ENCODE measurements at places on chromosomes 7 and 10. TPM values are rescaled to one million over a fixed set of nuclear protein-coding genes. Genes with fewer than 3 reads are reported as not detected.

DNA sequence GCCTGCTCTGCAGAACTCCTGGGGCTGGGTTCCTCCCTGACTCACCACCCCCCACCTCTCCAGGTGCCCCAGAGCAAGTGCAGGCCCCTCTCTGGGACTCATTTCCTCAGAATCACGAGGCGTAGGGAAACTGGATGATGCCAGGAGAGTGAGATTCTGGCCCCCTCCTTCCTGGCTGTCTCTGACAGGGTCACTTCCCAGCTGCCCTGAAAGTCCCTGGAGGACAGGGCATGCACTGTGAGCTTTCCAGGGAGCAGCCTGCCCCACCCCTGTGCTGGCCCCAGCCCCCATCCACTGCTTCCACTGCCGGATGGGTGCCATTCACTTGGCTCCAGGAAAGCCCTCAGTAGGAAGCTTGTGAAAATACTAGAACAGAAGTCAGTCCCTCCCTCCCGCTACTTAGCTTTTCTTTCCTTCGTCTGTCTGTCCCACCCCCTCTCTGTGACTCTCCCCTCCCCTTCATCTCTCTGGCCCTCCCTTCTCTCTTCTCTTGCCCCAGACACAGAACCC lies 10.4 kb downstream of the TACR2 start:
- peak; percentile 20 for DNase-seq

- DNase-seq, result no peak
Measured at GRCh38 chr7:2643386-2644219, 11.8 kb downstream of the TTYH3 start.

DNA sequence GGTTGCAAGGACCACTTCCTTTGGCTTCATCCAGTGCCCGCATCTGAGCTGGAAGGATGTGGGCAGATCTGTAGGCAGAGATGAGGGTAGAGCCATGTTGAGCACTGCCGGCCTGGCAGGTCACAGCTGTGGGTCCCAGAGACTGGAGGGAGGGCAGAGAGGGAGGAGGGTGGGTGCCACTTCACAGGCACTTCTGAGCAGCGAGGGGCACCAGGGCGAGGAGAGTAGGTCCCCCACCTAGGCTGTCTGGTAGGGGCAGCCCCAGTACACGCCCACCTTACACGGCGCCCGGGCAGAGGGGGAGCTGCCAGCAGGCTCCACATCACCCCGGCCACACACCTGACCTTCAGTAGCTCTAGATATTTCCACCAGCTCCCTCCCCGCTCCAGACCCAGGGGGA lies 473.0 kb upstream of the FOXK1 start:
- DNase-seq, result no peak

DNA sequence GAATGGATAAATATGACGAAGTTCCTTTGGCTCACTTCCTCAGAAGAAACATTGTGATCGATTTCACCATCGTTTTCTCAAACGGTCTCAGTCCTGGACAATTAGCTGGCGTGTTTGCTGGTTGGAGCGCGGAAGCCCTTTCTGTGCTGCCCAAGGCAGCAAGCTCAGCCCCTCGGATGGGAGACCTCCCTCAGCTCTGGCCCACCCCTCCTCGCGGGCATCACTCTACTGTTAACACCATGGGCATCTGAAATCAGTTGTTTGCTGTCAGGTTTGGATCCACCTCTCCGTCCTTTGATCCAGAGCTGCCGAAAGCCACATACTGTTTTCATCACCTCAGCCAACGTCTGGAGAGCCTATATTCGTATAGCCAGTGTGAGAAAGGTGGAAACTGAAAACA lies 68.2 kb downstream of the C10orf143 start:
- DNase-seq, result no peak

GRCh38 chr10:14293526-14293925 lies 37.2 kb downstream of the FRMD4A start:
- no peak for DNase-seq

DNA sequence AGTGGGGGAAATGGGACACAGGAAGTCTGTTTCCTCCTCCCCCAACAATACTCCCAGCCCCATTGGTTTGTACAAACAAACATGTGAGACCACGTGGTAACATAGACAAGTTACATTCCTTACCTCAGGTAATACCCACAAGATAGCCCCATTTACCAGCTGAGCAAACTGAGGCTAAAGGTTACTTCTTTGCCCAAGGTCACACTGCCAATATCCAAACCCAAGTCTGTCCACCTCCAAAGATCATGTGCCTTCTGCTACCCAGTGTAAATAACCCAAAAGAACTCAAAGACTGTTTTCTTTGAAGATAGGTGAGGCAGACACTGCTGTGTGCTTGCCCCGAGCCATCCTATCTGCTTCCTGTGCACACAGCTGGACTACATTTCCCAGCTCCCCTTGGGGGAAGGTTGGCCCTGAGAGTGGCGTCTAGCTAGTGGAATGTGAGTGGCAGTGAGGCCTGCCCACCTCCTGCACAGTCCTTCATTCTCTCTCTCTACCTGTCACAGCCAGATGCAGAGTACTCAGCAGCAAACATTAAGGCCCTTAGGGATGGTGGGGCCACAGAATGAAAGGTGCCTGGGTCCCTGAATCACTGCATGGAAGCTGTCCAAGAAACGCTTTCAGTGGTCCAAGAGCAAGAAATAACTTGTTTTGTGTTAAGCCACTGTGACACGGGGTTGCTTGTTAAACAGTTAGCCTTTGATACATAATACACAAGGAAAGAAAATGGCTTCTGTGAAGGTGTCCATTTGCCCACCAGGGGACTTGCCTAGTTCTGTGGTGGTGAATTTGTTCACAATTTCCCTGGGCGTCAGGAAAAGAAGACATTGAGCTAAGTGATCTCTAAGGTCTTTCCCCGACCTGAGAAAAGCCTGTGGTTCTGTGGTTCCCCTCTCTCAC lies 257.7 kb upstream of the NFE2L3 start:
- no peak for DNase-seq

- DNase-seq, result peak; percentile 74
Measured at GRCh38 chr7:18590744-18591340, 95.3 kb downstream of the HDAC9 start.

DNA sequence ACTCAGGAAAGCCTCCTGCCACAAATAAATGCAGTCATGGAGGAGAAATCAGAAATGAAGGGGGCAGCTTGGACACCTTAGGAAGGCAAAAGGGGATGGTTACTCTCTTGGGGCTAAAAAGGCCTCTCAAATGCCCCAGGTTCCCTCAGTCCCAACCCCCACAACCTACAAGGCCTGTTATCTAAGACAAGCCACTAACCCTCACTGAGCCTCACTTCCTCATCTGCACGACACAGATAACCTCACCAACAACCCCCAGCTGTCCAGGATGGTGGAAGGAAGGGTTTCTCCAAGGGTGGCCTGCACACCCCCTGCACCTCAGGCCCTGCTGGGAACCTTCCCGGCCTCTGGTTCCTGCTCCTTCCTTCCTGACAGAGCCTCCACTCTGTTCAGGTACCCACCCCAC lies 29.2 kb downstream of the SORBS1 start:
- DNase-seq, result no peak

GRCh38 chr7:20417675-20418382 lies 87.1 kb downstream of the ITGB8 start:
- DNase-seq, result no peak

GRCh38 chr7:151472644-151473380 lies 32.9 kb upstream of the CRYGN start:
- DNase-seq, result peak; percentile 54

DNA sequence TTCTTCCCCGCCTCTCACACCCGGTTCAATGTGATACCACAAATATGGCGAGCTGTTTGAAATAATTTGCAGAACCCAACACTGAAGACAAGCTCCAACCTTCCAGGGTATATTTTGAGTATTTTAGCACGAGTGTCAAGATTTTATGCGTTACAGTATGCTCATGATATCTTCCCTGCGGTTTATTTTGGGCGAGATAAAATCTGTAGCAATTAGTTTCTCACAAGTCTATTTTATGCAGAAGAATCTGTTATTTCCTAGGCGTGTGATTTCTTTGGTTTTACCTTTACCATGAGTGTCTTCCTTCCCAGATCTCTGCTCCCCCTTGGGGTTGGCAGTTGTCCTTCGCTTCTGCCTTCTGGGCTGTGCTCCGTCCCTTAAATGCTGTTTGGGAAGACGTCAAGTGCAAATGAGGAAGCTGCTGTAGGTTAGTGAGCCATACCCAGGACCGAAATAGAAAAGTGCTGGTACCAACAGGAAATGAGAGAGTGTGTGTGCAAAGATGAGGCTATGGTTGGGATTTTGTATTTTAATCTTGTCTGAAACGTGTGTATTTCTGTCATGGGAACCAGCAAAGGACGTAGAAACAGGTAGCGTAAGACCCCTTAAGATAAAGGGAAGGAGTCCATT lies 299.8 kb downstream of the KLF6 start:
- no peak for DNase-seq

DNA sequence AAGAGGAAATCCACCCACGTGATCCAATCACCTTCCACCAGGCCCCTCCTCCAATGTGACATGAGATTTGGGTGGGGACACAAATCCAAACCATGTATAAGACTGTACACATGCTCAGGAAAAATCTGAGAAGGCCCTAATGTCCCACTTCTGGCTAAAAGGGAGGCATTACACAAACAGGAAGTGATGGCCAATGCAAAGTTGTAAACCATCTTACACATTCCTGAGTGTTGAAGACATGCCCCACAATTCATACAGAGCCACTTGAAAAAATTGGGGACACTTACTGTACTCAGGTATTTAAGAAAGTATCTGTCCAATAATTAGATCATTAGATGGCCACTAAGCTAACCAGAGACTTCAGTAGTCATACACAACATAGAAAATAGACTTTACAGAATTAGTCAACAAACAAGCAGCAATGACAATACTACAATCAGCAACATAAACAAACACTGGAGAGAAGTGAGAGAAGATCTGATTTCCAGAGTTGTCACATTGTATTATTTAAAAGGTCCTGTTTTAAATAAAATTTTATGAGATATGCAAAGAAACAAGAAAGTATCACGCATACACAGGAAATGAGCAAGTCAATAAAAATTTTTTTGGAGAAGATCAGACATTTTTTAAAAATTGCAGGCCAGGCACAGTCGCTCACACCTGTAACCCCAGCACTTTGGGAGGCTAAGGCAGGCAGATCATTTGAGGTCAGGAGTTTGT lies 143.3 kb downstream of the DGKI start:
- no peak for DNase-seq

- DNase-seq, result no peak
Measured at GRCh38 chr10:112615269-112615668, 168.3 kb downstream of the VTI1A start.

- DNase-seq, result no peak
Measured at GRCh38 chr10:76002262-76002854, 570.9 kb downstream of the LRMDA start.

DNA sequence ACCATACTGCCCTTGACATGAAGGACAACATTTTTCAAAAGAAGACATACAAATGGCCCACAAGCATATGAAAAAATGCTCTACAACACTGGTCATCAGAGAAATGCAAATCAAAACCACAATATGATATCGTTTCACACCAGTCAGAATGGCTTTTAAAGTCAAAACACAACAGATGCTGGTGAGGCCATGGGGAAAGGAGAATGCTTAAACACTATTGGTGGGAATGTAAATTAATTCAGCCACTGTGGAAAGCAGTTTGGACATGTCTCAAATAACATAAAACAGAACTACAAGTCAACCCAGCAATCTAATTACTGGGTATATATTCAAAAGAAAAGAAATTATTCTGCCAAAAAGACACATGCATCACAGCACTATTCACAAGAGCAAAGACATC lies 4.2 kb upstream of the NT5C3A start:
- DNase-seq, result no peak

DNA sequence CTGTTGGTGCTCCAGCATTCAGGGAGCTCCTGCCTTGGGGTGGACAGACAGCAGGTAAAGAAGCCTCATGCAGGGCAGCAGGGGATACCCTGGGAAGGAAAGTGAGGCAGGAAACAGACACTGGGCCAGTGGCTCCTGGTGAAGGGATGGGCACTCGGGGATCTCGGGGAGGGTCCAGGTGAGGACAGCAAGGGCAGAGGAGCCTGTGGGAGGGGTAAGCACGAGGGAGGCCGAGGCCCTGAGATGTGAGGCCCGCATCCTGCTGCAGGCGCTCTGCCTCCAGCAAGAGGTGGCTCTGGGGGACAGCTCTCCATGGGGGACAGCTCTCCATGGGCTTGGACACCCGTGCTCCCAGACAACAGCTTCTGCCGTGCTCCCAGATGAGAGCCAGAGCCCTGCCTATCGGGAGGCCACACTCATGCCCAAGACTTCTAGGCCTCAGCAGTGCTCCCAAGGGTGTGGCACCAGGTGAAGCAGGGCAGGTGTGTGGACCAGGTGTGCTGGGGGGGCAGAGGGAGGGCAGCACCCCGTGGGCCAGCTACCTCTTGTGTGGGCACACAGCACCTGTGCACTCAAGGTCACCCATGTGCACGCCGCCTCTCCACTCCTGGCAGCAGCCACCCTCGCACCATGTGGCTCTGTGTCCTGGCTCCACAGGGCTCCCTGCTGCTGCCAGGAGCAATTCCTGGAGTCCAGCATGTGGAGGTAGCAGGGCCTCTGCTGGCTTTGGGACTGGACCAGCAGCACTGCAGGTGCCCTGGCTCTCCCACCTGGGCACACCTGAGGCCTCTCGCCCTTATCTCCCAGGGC lies 93.6 kb upstream of the INSIG1 start:
- DNase-seq, result no peak

GRCh38 chr7:113199136-113199535 lies 80.8 kb upstream of the SMIM30 start:
- DNase-seq, result no peak

GRCh38 chr10:89695307-89695706 lies 6.1 kb upstream of the KIF20B start:
- DNase-seq, result no peak

DNA sequence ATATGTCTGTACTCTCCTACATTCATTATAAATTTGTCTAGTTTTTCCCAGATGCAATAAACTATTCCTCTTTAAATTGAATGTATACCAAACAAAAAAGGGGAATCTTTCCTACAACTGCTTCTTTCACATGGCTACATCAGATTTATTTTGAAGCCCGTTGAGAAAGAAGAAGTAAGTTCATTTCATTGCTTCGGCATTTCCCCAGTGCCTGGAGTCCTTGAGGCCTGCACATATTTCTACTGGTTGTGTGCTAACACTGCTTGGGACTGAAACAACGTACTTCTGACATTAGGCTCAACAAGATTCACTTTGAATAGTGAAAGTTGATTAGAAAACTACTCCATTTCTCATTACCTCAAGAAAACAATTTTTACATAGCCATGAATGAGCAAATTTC lies 201.7 kb downstream of the PHF14 start:
- DNase-seq, result no peak

GRCh38 chr10:22823109-22823508 lies 104.7 kb upstream of the ARMC3 start:
- DNase-seq, result peak; percentile 55

The PON3 gene
- total RNA-seq, result not detected

The ITPRID1 gene
- total RNA-seq, result not detected

The ZNF398 gene
- total RNA-seq, result 21.1 TPM

The CLIP2 gene
- 14.5 TPM for total RNA-seq

The CDNF gene
- 0.88 TPM for total RNA-seq

The GLCCI1 gene
- total RNA-seq, result 3.6 TPM

The VAX1 gene
- not detected for total RNA-seq

The ACBD7 gene
- 0.42 TPM for total RNA-seq

The NEBL gene
- 0.03 TPM for total RNA-seq

The HTR7 gene
- total RNA-seq, result 18.2 TPM

The CCL24 gene
- not detected for total RNA-seq

The AQP1 gene
- total RNA-seq, result 3.9 TPM

The OR13A1 gene
- total RNA-seq, result not detected

Data from myocyte (in vitro differentiated cells).